ENCODE measurements at places on chromosomes 1 and 21.
A peak's percentile ranks its signal among the peaks of the same experiment; 100 is the strongest.

GRCh38 chr1:30345491-30346130 is 377.8 kb downstream of the MATN1 start:
- DNase-seq: peak; percentile 33

- DNase-seq: no peak
Observed at GRCh38 chr21:27581168-27581567, 614.3 kb upstream of the ADAMTS5 start.

- no peak for DNase-seq
Observed at GRCh38 chr1:6578624-6579373, 995 bp upstream of the ZBTB48 start.

DNA sequence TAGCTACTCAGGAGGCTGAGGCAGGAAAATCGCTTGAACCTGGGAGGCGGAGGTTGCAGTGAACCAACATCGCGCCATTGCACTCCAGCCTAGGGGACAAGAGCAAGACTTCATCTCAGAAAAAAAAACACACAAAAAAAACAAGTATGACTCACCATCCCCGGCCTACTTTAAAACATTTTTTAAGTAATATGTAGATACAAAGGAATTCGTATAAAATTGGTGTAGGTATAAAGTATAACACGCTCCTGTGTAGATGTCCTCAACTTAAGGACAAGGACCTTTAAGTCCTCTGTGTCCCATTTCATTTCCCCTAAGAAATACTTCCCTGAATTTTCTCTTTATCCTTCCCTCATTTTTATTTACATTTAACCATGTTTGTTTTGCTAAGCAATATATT is 73.4 kb upstream of the PKN2 start:
- DNase-seq: no peak

- DNase-seq: no peak
Observed at GRCh38 chr1:23394181-23394580, 24.5 kb upstream of the ZNF436 start.

DNA sequence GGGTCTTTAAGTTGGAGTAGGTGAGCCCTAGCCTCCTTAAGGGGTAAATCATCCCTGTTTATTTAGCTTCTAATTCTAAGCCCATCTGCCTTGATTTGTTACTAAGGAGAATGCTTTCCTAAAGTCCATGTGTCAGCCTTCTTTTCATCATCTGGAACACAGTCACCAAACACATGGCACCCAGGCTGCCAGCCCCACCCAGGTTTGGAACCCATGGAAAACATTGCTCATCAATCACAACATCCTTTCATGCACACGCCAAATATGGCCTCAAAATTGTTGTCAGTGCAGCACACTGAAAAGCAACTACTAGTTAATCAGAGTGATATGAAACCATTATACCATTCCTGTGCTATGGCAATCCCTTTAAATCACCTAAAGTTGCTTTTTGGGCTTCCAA is 386.7 kb upstream of the ESRRG start:
- no peak for DNase-seq

- no peak for DNase-seq
Observed at GRCh38 chr1:227791425-227792143, 23.9 kb upstream of the PRSS38 start.

- peak; percentile 66 for DNase-seq
Observed at GRCh38 chr1:110211496-110212168, 1.5 kb downstream of the KCNC4 start.

DNA sequence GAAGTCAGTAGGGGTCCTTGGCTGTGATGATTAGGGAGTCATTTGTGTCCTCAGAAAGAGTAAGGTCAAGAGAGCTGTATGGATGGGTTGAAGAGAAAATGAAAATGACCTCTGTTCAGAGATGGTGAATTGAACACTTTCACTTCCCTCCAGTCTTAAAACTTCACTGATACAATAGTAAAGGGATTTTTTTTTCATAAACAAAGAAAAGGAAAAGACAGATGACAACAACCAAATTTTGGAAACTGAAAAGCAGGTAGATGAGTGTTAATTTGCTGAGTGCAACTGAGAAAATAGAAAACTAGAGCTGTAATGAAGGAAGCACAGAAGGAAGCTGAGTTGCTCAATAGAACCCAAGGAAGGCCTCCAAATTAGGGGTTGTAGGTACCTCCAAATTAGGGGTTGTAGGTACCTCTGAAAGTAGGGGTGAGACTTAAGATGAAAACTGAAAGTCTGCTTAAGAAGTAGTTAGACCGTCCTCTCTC is 14.8 kb upstream of the S1PR1 start:
- DNase-seq: no peak

- DNase-seq: peak; percentile 52
Observed at GRCh38 chr21:35925497-35925896, 134.8 kb downstream of the SETD4 start.

DNA sequence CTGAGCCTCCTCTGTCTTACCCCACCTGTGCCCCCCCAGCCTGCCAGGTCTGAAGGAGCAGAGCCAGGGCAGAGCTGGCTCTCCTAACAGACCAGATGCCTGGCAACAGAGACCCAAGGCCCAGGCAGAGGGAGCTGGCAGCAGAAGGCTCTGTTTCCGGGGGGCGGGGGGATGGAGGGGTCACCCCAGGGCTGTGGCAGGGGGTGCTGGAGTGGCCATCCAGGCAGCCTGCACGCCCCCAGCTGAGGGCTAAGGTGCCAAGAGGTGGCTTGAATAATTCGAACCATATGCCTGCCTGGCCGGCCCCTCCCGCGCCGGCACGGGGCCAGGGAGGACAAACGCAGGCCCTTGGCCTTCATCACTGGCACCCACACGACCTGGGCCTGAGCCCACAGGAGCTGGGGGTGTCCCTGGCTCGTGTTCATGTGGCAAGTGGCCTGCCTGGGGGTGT is 16.0 kb upstream of the PLEKHG5 start:
- DNase-seq: no peak

All from NCI-H1417 (cell line).